ENCODE measurements at places on chromosomes 12 and 14.

DNA sequence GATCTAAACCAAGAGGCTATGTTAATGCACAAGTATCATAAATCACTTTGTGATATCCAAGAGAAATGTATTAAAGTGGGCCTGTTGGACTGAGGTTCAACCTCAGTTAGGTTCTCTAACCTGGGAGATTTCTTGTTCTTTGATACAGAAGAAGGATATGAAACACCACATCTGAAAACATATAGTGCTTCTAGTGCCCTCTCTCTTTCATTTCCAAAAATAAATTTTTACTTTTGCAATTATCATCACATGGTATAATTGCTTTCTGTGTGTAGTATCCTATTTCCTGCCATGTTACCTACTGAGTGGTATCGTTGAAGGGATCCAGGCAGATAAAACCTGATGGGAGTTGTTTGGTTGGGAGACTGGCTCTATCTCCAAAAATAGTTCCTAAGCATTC lies 264.9 kb downstream of the CCER1 start:
- no peak for DNase-seq

DNA sequence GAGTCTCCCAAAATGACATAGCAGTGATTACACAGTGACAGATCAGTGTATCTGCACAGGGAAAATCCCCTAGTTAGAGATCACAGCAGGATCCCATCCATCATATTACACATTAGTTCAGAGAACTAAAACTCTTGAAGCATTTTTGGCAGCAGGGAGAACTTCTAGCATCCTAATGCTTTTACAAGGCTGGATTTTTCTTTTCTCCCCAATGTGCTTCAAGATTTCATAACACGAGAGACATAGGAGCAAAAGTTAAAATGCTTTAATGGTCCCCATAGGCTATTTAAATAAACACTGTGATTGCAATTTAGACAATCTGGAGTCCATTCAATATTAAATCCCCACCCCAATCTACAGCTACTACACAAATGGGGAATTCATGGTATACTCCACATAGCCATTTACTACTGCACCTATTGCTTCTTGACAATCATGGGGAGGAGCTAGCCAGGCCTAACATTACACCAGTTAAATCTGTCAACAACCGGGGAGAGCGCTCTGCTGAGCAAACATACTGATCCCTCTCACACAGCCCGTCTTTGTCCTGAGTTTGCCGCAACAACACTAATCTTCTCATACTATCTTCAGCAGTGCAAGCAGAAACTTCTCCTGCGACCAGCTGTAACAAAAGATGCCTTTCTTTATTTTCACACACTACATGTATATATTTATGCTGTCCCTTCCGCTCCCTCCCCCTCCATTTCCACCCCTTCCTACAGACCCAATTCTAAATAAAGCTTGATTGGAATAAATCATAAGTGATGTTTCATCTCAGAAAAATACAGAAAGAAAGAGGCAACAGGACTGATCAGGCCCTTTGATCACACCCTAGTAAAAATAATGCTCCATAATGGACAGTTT lies 120.3 kb upstream of the SOX5 start:
- no peak for DNase-seq

DNA sequence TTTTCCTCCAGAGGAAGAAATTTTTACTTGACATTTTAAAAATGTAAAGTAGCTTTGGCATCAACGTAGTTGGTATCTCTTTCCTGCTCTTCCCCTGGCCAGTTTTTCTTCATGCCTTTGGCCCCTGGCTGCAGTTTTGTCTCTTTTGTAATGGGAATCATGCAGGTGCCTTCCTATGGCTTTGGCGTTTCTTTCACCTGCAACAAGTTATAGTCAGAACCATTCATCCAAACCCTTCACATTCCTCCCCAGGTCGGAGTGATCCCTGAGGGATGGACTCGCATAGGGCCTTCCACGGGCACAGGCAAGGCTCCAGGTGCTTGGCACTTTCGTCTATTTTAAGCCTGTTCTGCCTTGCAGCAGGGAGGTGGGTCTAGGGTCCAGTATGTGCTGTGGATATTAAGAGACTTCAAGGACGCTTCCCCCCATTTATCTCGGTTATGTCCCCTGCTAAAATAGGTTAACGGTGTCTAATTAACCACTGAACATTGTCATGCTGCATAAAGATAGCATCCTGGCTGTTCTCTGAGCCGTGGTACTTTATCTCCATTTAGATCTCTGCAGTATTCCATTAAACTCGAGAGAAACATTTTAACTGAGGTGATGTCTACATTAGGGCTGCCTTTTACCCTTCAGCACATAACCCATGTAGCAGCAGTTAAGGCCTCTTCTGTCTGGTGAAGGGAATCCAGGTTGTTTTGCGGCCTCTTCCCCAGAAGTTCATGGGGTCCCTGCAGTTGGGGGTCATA lies 66.3 kb downstream of the IFT43 start:
- no peak for DNase-seq

DNA sequence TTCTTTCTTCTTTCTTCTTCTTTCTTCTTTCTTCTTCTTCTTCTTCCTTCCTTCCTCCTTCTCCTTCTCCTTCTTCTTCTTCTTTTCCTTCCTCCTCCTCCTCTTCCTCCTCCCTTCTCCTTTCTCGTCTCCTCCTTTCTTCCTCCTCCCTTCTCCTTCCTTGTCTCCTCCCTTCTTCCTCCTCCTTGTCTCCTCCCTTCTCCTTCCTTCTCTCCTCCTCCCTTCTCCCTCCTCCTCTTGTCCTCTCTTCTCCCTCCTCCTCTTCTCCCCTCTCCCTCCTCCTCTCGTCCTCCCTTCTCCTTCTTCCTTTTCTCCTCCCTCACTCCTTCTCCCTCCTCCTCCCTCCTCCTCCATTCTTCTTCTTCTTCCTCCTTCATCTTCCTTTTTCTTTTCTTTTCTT lies 44.5 kb downstream of the NUBPL start:
- DNase-seq, result no peak

GRCh38 chr12:14999021-14999694 lies 26.3 kb downstream of the PDE6H start:
- DNase-seq, result no peak

- DNase-seq, result no peak
Measured at GRCh38 chr12:85733984-85734383, 102.2 kb downstream of the RASSF9 start.

- DNase-seq, result no peak
Measured at GRCh38 chr12:49369411-49370145, 2.3 kb downstream of the SPATS2 start.

DNA sequence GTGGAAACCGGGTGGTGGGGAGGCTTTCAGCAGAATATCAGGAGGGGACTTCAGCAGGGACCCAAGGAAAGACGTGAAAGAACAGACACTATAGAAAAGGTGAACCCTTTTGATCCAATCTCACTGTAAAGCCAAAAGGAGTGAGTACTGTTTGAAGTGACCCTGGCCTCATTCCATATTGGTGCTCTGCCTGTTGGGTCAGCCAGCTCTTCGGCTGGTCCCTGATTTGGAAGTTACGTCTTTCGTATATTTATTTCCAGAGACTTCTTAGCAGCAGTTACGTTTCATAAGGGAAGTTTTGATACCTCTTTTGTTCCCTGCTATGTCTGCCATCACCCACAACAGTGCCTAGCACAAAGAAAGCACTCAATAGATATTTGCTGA lies 21.9 kb downstream of the WNT5B start:
- no peak for DNase-seq

DNA sequence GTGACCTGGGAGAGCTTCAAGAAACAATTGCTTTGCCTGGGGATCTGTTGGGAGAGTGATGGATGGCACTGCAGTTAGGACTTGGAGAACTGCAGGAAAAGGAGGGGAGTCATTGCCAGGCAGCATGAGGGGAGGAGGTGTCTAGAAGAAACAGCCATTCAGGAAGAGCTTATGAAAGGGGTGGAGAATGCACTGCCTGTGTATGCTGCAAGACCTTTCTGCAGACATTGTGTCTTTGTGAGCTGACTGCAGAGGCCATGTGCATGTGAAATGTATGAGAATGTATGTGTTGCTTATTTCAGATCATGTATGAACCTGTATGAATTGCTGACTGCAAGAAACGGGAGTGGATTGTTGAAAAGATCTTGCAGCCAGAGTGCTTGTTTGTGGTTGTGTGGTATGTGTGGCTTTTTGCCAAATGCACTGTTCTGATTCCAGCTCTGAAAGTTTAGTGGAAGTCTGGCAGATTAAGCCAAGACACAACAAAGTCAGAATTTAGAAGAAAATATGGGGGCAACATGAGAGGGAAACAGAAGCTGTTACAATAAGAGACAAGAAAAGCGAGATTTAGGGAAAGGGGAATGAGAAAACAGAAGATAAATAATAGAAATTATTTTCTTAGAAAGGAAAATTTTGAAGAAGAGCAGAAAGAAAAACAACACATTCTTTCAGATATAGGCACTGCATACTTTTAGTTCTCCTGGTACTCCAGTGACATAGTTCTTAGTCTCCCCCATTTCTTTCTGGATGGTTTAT lies 9.8 kb upstream of the RIMKLB start:
- DNase-seq, result peak; percentile 26

DNA sequence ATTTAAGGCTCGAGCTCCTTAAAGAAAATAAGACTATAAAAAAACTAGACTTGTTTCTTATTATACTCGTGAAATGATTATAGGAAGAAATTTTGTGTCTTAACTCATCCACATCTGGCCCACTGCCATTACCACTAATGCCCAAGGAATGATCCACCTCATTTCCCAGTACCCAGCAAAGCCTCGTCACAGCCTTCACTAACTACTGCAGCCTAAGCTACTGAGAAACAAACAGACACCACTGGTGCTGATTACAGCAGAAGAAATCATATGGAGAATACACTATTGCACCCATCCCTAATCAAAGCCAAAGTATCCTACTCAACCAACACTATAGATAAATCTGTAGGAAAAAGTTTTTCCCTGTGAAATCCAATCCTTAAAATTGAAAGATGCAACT lies 205.3 kb upstream of the NAV3 start:
- peak; percentile 66 for DNase-seq

GRCh38 chr14:100165376-100165775 lies 5.9 kb upstream of the DEGS2 start:
- DNase-seq, result no peak

DNA sequence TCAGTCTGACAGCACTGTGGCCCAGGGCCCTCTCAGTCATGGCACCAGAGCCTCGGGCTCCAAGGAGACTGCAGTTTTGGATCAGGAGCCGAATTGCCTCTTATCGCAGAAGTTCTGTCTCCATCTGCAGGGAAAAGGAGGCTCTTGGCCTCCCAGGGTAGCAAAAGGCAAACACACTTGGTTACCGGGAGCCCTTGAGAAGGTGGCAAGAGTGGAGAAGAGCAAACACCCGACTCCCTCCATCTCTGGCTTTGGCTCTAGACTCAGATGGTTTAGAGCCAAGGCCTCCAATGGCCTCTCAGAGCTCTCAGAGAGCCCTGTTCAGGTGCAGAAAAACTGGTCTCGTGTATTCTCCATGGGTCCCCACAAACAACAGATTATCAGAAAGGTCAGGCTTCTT lies 44.6 kb downstream of the NINJ2 start:
- DNase-seq, result no peak

DNA sequence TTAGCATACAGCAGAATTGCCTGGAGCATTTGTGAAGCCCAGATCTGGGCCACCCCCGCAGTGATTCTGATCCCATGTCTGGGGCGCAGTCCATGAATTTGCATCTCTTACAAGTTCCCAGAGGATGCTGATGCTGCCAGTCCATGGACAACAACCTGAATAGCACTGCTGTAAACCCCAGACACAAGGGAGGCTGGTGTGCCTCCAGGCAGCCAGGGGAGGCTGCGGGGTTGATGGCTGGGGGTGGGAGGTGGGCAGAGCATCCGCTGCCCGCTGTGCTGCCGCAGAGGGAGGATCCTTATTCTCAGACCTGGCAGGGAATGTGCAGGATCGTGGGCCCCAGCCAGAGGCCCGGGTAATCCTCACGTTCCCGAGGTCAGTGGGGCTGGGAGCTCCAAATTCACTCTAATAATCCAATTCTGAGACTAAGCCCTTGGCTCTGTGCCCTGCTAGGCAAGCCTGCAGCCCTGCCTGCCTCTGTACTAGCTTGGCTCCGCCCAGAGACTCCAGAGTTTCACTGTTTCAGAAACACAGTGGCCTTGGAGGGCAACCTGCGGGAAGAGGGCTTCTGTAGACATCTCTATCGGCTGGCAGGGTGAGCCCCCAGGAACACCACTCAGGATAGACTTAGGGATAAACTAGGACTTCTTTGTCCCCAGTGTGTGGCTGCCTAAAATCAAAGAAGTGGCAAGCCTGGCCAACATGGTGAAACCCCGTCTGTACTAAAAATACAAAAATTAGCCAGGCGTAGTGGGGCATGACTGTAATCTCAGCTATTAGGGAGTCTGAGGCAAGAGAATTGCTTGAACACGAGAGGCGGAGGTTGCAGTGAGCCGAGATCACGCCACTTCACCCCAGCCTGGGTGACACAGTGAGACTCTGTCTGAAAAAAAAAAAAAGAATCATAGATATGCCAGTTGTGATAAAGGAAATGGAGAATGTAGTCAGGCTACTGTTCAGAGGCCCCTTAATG lies 17.8 kb upstream of the MLEC start:
- DNase-seq, result no peak

DNA sequence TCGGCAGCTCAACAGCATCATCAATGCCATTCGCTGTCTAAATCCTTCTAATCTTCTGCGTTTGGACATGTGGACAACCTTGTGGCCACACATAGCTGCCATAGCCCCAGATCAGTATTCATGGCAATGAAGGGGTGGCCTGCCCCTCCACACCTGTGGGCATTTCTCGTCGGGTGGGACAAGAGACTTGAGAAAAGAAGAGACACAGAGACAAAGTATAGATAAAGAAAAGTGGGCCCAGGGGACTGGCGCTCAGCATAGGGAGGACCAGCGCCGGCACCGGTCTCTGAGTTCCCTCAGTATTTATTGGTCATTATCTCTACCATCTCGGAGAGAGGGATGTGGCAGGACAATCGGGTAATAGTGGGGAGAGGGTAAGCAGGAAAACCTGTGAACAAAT lies 42.3 kb downstream of the MAGOHB start:
- no peak for DNase-seq

DNA sequence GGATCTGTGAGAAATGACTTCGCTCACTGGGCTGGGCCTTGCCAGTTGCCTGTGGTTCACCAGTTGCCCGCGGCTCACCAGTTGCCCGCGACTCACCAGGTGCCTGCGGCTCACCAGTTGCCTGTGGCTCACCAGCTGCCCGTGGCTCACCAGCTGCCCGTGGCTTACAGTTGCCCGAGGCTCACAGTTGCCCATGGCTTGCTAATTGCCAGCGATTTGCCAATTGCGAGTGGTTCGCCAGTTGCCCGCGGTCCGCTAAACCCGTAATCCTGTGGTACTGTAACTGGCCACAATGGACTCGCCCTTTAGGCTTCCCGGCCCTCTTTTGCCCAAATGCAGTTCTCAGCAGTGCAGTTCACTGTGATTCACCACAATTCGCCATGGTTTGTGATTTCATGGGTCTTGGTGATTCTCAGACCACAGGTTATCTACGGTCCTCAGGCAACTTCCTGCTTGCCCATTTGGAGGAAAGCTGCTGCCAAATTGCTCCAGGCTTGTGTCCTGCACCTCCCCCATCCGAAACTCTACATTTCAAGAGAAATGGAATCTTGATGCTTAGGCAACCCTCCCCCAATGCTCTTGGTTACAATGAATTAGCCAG lies 15.0 kb upstream of the MEG3 start:
- peak; percentile 32 for DNase-seq
